Activated T-cell treated with anti-CD3 and anti-CD28 coated beads, Interleukin-2, amount 50 U/mL, for 72 hours (primary cell): ENCODE measurements at places on chromosomes 1 and 21. TPM values are rescaled to one million over a fixed set of nuclear protein-coding genes. Genes with fewer than 3 reads are reported as not detected.

Gene GRIK3
- not detected for total RNA-seq

Gene NPR1
- total RNA-seq = 0.29 TPM

Gene THEM5
- not detected for total RNA-seq

Gene PLA2G2A
- not detected for total RNA-seq

Gene PTGFRN
- 14.0 TPM for total RNA-seq

Gene CFAP141
- total RNA-seq = not detected

Gene HES4
- 7.8 TPM for total RNA-seq

Gene MASP2
- total RNA-seq = 0.19 TPM

Gene PGBD5
- total RNA-seq = not detected
